ENCODE measurements at places on chromosomes 7 and 10.
A peak's percentile ranks its signal among the peaks of the same experiment; 100 is the strongest.

- no peak for DNase-seq
These were observed 39.4 kb downstream of the BTBD16 start for GRCh38 chr10:122310311-122311050.

- DNase-seq = no peak
These were observed 316.5 kb upstream of the ZMIZ1 start for GRCh38 chr10:78752221-78752620.

DNA sequence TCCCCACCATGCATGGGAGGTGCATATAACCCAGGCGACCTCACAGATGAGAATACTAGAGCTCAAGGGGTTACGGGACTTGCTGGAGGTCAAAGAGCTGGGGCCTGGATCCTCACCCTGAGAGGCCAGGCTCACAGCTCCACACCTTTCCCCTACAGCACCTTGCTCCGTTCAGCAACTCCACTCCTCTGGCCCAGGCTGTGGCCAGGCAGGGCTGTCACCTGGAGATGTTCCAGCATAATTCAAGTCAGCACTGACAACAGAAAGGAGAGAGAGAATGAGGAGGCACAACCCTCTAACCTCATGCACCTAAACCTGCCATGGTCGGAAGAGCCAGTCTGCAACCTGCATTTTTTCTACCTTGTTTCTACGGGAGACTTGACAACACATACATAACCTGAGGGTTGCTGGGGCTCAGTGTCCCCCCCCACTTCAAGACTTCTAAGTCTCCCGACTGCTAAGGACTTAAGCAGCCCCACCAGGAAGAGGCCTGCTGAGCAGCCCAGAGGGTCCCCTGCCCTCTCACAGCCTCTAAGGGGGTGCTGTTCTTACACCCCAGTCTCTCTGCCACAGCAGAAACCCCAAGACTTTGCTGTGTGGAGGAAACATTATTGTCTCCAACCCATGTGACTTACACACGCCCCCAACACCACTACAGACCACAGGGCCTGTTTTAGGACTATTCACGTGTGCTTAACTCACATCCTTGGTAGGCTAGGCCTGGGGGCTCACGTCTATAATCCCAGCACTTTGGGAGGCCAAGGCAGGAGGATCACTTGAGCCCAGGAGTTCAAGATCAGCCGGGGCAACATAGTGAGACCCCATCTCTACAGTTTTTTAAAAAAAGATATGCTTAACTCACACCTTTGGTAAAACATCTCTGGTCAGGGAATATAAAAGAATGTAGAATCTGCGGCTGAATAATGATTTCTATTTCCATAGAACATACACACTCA, 175.6 kb downstream of the FAM107B start:
- no peak for DNase-seq

DNA sequence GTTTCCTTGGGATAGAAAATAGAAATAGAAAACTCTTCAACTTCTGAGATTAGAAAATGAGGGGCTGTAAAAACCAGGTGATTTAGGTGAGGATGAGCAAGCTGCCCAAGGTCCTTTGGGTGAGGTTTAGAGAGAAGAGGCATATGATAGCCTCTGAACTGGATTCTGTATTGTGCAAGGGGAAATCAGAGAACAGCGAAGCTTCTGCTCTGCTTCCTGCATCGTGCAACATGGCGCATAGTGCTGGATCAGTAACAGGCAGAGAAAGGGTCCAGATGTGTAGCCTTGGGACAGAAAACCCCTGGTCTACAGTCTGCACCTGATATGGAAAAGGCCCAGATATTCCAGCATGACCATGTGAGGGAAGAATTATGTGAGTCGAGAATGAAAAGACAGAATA, 121.7 kb downstream of the MBL2 start:
- no peak for DNase-seq

- peak; percentile 72 for DNase-seq
These were observed 758 bp upstream of the OPTN start for GRCh38 chr10:13099144-13099665.

DNA sequence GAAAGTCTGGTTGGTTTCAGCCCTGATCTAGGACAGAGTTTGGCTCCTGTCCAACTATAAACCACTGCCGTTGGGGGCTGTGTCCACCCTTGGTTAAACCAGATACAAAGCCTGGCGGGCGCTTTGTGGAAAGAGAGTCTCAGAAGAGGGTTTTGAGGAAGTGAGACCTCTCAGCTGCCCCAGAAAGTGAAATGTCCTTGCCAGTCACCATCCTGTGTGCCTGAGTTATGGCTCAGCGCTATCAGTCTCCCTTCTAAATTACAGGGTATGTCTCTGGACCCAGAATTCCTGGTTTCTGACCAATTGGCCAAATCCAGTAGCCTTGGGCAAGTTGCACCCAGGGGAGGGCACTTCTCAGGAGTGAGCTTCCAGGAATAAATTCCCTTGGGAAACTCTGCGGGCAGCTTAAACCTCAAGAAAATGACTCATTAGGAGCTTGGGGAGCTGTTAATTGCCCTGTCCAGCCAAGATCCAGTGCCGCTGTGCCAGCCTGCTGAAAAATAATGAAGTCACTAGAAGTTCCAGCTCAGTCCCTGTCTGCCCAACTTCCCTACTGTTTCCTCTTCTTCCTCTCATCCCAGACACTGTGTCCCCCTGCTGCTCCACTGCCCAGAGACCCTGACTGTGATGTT, 66.7 kb upstream of the PDZD8 start:
- DNase-seq = no peak

DNA sequence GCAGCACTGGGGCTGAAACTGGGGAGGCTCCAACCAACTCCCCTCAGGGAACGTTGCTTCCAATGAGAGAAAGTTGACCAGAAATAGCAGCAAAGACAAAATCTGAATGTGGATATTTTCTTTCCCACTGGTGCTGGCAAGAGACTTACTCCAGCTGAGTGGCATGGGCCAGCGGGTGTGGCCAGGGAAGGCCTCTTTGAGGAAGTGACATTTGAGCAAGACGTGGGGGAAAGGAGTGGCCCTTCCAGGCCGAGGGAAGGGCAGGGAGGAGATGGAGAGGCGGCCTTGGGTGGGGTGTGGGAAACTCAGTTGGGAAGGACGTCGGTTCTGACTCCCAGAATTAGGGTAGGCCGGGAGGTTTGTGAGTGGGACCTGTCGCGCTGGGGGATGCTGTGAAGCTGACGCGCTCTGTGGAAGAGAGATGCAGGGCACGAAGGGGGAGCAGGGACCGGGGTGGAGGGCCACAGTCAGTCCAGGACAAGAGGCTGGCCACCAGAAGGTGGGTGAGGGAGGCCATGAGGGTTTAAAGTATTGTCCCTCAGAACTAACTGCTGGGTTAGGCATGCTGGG, 96.7 kb upstream of the IKZF1 start:
- DNase-seq = no peak

DNA sequence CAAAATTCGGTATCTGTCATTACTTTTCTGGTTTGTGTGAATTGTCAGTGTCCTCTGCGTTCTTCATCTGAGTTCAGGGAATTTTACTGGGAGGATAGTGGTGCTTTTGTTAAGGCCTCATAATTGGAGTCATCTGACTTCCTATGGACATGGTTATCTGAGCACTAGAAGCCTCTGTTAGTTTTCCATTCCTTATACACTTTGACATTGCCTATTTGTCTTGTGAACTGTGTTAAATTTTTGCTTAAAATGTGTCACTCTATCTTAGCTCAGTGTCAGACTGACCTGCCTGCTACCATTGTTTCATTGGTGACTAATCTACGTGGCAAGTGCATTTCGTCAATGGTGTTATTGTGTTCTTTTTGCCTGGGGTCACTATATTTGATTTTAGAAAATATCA, 253.3 kb downstream of the SEMA3A start:
- no peak for DNase-seq

GRCh38 chr10:48306870-48307710, 613 bp downstream of the MAPK8 start:
- DNase-seq = peak; percentile 51

GRCh38 chr7:136869991-136870865, 1.8 kb downstream of the CHRM2 start:
- no peak for DNase-seq

DNA sequence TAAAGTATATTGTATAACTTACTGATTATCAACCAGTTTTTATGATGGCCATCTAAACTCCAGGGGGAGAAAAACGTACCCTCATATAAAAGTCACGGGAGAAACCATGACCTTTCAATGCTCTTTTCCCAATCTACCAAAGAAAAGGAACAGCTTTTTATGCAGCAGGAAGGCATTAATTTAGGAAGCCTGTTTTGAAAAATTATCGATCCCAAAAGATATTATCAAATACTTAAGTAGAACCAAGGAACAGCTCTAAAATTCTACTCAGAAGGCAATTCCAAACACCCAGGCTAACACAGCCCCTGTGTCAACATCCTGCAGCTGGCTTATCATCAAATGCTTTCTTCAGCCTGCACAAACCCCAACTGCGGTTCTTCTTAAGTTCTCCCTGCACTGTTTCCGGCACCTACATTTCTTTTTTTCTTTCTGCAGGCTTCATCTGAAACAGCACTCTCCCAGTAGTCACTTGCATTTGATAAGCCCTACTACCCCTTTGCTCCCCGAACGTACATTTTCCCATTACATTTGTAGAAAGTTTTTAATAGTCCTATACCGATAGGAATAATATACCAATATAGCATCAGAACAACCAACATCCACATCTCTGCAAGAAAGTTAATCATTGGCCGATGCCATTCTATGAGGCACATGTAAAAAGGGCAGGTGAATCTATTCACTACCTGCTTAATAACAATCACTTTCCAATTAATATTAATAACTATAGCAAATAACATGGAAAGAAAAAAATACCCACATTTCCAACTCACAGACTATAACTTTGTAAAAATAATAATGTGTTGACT, 47.9 kb downstream of the PIP4K2A start:
- peak; percentile 80 for DNase-seq

- no peak for DNase-seq
These were observed 44.5 kb upstream of the PIK3CG start for GRCh38 chr7:106820321-106821217.

GRCh38 chr7:3917436-3917835, 616.4 kb downstream of the SDK1 start:
- no peak for DNase-seq

DNA sequence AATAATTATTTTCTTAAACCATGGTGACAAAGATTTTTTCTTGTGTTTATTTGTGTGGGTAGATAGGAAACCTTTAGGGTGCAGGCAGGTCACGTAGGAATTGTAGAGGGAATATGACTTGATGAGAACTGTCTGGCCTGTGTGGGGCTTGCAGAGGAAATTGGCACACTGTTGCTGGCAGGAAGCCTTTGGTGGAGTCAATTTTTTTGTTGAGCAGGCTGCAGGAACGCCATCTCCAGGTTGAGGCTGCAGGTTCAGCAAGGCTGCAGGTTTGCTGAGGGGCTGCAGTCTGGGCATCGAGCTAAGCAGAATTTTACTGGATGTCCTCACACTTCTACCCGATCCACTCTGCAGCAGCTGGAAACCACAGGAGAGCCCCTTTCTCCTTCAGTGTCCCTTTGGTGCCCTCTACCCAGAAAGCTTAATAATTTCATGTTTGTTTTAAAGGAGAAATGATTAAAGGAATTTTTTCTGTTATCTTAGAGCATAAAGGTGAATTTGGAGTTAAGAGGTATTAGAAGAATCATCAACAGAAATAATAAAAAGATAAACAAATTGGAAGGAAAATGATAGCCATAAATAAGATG, 37.0 kb downstream of the TBC1D12 start:
- no peak for DNase-seq

DNA sequence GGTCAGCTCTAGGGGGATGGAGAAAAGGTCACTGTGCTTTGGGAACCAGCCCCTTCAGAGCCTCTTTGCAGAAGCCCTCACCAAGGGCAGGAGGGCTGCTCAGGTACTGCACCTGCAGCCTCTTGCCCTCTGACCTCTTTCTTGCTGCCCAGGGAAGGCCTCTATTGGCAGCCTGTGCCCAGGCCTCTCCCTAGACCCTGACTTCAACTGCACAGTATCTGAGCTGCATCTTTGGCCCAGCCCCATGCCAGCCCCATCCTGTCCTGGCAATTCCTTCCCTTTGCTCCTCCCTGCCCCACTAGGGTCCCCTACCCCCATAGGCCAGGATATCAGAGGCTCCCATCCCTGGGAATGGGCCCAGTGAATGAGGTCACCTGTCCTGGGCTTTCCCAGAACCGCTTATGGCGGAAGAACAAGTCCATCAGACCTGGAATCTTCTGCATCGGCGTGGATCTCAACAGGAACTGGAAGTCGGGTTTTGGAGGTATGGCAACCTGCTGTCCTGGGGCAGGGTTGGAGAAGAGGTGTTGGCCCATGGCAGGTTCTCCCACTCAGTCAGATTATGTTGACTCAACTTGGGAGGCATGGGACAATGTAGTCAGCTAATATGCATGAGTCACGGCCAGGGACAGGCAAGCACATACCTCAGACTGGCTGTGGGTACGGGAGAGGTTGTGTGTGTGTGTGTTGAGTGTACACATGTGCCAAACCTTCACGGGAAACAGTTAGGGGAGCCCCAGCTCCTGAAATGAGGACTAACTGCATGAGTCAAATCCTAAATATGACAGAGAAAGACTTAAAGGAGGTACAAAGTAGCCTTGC, 17.1 kb upstream of the CPA1 start:
- DNase-seq = peak; percentile 80

- DNase-seq = no peak
These were observed 22.5 kb upstream of the UBE2H start for GRCh38 chr7:129975309-129975708.

DNA sequence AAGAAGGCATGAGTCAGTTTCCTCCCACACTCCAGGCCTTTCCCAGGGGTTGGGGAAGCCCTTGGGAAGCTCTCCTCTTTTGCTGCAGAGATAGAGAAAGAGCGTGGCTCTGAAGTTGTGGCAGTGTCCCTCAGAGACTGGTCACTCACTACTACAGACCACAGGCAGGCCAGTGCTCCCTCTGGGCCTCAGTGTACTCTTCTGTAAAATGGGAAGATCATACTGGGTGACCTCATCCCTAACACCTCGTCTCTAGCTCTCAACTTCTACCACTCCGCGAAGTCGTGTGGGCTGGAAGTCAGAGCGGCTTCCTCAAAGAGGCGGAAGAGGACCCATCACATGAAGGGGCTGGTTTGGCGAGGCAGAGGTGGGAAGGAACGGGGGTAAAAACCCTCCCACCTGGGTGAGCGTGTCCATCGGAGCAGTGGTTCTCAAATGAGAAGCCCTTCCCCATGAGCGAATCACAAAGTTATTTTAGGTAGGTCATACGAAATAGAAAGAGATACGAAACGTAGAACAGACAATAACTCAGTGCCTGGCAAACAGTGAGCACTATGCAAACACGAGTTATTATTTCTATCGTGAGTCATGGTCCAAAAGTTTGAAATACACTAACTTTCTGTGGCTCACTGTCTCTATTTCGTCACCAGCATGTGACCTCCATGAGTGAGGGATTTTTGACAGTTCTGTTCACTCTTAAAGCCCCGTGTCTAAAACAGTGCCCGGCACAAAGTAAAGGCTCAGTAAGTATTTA, 32.7 kb downstream of the PRKAG2 start:
- DNase-seq = no peak

GRCh38 chr7:28976022-28976421, 17.9 kb upstream of the TRIL start:
- DNase-seq = no peak

DNA sequence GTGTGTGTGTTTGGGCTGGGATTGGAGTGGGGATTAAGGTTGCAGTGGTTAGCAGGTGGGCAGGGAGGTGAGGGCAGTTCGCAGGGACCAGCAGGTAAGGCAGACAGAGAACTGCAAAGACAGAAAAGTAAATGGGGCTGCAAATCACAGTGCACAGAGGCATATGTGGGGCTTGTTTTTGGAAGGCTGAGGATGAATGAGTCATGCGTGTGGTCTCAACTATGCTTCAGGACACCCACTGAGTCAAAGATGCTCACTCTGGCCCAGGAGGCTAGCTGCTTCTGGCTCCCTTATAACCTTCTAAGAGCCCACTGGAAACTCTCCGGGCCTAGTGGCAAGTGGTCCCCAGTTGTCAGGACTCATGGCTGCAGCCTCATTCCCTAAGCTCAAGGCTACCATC, 118.2 kb downstream of the ZNF248 start:
- DNase-seq = no peak

- DNase-seq = no peak
These were observed 227.9 kb downstream of the WDR37 start for GRCh38 chr10:1284076-1284475.

All from activated CD4-positive, alpha-beta T cell treated with anti-CD3 and anti-CD28 coated beads, Interleukin-10, Interleukin-2, amounts not matched to agents 100 ng/mL and 50 ng/mL, durations not matched to agents 16 hours and 8 hours (primary cell).